G401 (cell line): ENCODE measurements at places on chromosomes 4 and X.

DNA sequence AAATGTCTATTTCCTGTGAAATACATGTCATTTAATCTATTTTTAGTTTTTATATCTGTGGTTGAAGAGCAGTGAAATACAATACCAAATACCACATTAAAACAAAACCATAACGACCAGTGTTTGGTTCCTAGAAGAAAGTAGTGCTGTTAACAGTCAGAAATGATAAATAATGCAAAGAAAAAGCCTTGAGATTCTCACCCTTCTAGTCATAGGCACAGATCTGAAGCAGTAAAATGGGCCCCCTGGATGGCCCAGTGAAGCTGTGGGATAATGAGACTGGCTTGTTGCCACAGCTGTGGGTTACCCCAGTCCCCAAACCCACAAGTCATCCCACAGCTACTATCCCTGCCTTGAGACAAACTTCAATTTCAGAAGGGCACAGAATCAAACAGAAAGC, 137.3 kb upstream of the RPL34 start:
- DNase-seq, result no peak

DNA sequence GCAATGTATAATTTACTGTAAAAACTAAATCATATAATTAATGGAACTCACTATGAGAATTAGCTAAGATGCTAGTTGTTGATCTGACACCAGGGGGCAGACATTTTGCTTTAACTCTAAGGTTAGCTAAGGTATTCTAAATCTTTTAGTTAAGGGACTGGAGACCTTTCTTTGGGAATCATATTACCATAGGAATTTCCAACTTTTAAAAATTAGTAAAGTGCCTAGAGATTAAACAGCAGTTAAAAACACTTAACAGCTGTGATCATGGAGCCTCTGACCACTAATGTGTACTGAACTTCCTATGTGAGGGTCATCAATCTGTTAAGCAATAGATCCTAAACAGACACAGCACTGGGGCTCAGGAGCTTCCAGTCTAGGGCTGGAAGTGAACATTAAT, 226.6 kb downstream of the NSUN7 start:
- peak; percentile 39 for DNase-seq

- DNase-seq, result no peak
Observed at GRCh38 chrX:11648705-11649519, 16.8 kb downstream of the ARHGAP6 start.

- DNase-seq, result peak; percentile 2
Observed at GRCh38 chrX:17792826-17793225, 55.5 kb downstream of the SCML1 start.

DNA sequence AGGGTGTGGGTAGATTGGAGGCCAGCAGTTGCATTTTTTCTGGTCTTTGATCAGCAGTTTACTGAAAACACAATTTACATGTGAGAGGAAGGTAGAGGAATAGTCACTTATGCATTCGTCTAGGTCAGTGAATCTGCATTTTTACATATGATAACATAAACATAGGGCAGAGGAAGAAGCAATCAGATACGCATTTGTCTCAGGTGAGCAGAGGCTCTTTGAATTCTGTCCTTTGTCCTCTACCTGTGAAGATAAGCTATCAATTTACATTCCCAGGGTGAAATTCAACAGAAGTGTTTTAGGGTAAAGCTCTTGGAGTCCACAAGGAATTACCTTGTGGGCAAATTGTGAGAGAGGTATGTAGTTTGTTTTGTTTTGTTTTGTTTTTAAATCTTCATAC, 306.5 kb downstream of the MAGEB5 start:
- no peak for DNase-seq

DNA sequence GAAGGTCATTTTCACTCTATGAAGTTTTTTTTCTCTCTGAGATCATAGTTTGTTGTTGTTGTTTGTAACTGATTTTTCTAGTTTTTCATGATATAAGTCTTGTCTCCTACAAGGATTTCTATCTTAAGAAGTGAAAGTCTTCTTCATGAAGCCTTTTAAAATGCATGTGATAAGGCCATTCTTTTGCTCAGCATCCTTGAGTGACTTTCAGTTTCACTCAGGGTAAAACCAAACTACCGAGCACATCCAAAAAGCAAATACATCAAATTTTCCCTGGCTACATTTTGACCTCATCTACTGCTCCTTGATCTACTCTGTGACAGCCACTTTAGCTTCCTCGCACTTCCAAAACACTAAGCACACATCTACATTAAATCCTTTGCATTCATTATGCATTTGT, 580.7 kb downstream of the KCTD8 start:
- DNase-seq, result no peak

GRCh38 chr4:161792991-161793390, 370.8 kb downstream of the FSTL5 start:
- no peak for DNase-seq

DNA sequence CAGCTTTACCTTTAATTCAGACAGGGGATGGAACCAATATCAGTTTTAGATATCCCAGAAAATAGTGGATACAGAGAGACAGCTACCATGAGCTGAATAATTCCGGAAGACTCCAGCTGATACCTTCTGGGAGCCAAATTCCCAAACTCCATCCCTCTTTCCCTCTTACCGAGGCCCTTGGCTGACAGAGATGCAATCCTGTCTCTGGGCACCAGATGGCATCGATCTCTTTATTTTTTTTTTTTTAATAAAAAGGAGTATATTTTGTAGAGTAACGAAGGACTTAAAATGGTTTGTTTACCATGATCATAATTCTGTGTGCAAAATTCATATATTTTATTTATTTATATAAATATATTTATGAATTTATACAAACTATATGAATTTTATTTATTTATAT, 31.0 kb downstream of the RAB40A start:
- peak; percentile 6 for DNase-seq

GRCh38 chr4:86357608-86358007, 2.2 kb downstream of the MAPK10 start:
- DNase-seq, result peak; percentile 75

- no peak for DNase-seq
Observed at GRCh38 chrX:12489341-12489740, 301.9 kb upstream of the PRPS2 start.
